Effector memory CD8-positive, alpha-beta T cell (primary cell): ENCODE measurements at places on chromosomes 1 and 21.

GRCh38 chr21:25691976-25692375 lies 42.7 kb downstream of the ATP5PF start:
- DNase-seq = no peak

DNA sequence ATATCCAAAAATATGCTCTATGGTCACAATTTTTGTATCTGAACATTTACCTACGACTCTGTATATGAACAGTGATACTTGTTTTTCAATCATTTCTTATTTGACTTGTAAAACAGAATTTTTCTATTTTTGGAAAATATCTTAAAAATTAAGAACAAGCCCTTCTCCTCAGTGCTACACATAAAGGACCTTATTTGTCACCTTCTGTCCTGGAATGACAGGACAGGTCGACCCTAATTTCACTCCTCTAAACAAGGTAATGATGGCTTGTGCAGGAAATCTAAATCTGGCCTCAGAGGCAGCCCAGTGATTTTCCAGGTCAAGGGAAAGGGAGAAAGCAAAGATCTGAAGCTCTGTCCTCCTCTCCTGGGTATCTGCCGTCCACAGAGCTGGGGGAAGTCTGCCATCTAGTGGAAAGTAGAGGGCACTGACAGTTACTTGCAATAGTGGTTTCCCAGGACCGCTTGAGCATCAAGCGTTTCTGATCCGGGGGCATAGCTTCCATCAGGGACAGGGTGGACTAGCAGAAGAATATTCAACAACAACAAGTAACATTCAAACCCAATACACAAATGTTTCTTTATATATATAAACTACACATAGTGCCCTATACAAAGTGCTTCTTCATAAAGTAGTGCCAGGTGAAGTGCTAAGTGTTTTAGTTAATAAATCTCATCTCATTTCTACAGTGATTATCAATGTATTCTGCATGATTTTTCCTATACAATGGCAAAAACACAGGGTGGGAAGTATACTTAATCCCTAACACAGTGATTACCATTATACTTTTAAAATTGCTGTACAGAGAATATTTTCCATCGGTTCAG lies 74.6 kb downstream of the SLC25A24 start:
- peak; percentile 67 for DNase-seq

DNA sequence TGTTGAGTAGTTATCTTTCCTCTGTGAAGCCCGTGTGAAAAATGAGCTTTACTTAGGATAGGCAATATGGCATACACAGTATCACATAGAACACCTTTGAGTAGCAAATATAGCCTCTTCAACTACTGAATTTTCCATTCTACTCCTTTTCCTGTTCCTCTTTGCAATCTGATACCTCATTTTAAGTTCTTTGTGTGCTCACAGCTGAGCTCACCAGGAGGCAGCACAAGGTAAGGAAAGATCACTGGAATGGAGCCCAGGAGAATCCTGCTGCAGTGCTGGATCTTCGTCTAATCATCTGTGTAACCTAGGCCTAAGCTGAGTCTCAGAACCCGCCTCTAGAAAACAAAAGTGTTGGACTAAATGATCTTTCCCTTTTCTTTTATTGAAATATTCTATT lies 171.0 kb downstream of the LRRC40 start:
- DNase-seq = no peak

DNA sequence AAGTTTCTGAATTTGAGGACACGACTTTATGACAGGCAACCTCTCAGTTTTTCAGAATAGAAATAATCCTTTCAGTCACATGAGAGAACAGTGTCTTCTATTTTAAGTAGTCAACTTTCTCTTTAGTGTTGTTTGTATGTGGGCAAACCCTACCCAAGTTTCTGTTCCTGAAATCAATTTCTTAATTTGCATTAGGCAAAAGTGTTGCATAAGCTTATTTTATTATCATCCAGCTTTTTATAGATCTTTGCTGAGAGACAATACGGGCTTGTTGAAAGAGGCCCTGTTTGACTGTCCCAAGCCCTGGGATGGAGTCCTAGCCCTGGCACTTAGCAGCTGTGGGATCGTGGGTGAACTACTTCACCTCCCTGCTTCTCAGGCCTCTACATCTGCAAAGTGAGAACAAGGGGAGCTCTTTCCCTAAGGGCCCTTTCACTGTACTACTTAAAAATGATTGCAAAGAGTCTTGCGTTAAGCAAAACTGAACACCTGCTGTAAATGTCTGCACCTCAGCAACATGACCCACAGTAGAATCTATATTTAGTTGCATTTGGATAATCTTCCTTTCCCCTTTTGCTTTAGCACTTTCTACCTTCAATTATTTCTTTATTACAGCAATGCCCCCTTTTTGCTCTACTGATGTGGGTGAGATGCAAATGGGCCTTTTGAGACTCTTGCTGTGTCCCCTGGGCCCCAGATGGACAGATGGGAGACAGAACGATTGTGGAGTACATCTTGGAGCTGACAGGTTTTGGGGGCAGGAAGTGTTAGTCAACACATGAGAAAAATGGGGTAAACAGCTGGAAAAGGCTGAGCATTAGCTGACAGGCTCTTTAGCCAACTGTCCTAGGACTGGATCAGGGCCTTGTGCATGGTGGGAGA lies 41.0 kb upstream of the SCAF4 start:
- no peak for DNase-seq

- no peak for DNase-seq
These were observed 41.1 kb upstream of the IL19 start for GRCh38 chr1:206729507-206729906.

DNA sequence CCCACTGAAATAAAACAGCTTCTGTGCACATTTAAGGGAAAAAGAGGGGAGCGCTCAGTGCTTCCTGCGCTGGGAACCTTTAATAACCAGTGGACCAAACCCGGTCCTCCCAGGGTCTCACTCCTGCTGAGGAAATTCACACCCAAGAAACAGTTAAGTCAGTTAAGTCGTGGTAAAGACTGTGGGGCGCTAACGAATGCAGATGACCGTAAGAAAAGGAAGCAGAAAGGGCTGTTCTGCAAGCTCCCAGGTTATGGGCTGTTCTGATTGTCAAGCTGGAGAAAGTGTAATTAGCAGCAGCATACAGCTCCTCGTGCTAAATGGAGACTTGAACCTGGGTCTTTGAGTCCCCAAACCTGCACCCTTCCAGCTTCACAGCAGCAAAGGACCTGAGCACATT lies 536.6 kb downstream of the NPHP4 start:
- DNase-seq = no peak

DNA sequence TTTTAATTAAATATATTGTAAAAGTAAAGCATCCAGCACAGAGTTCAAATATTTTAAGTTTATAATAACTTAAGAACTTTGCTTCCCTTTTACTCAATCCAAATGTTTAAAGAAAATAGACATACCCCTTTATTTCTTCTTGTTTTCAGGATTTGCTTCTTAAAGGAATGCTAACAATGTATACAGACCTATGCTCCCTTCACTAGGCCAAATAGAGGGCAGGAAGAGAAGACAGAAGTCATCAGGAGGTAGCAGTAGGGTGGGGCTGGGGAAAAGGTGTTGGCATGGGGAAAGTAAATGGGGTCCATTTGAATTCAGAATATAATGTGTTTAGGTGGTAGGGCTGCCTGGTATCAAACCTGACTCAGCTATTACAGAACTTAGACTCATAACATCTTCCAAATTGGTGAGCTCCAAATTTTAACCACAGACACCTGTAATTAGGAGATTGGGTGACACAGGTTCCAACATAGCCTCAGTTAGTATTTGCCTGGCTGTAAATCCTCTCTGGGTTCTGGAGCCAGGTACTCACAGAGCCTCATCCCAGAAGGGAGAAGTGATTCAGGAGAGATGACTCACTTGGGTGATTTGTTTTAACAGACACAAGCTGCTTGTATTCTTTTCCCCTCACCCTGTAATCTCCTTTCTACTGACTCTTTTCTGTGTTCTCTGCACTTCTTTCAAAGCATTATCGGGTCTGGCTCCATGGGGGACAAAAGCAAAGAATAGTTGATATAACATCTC lies 60.1 kb upstream of the DUSP10 start:
- DNase-seq = no peak

GRCh38 chr21:35509001-35509704 lies 460.1 kb upstream of the RUNX1 start:
- DNase-seq = no peak

GRCh38 chr21:43985690-43986251 lies 26.3 kb upstream of the TRAPPC10 start:
- no peak for DNase-seq

GRCh38 chr1:193434319-193434718 lies 247.9 kb upstream of the B3GALT2 start:
- no peak for DNase-seq

DNA sequence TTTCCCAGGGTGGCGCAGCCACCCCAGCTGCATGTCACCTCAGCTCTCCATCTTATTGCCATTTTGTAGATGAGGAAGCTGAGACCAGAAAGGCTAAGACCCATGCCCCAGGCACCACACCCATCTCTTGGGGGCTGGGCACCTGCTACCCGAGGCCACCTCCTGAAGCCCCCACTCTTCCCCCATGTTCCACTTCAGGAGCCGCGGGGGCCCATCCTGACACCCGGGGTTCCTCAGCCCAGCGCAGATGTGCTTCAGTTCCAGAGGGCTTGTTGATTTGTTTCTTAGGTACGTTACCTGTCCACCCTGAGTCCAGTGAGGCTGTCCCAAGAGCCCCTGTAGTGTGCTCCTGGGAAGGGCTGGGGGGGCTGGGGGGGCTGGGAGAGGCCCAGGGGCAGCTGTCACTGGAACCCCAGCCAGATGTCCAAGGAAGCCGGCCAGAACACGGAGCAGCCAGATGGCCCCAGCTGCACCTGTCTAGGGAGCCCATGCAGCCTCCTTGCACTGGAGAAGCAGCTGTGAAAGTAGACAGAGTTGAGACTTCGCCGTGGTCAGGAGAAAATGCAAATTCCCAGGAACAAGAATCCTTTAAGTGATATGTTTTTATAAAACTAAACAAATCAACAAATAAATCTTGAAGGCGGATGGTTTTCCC lies 17.1 kb upstream of the CCDC27 start:
- DNase-seq = no peak

- DNase-seq = no peak
These were observed 13.2 kb upstream of the SDHB start for GRCh38 chr1:17067069-17067426.

DNA sequence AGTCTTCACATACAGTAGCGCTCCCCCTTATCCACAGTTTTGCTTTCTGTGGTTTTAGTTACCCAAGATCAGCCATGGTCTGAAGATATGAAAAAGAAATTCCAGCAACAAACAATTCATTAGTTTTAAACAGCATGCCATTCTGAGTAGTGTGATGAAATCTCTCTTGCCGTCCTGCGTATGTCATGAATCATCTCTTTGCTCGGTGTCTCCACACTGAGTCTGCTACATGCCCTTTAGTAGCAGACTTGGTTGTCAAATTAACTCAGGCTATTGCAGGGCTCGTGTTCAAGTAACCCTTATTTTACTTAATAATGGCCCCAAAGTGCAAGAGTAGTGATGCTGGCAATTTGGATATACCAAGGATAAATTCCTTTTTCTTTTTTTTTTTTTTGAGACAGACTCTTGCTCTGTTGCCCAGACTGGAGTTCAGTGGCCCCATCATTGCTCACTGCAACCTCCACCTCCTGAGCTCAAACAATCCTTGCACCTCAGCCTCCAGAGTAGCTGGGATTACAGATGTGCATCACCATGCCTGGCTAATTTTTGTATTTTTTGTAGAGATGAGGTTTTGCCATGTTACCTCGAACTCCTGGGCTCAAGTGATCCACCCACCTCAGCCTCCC lies 22.6 kb downstream of the PHACTR4 start:
- DNase-seq = no peak

- DNase-seq = no peak
These were observed 26.3 kb downstream of the PLPP3 start for GRCh38 chr1:56553046-56553445.

DNA sequence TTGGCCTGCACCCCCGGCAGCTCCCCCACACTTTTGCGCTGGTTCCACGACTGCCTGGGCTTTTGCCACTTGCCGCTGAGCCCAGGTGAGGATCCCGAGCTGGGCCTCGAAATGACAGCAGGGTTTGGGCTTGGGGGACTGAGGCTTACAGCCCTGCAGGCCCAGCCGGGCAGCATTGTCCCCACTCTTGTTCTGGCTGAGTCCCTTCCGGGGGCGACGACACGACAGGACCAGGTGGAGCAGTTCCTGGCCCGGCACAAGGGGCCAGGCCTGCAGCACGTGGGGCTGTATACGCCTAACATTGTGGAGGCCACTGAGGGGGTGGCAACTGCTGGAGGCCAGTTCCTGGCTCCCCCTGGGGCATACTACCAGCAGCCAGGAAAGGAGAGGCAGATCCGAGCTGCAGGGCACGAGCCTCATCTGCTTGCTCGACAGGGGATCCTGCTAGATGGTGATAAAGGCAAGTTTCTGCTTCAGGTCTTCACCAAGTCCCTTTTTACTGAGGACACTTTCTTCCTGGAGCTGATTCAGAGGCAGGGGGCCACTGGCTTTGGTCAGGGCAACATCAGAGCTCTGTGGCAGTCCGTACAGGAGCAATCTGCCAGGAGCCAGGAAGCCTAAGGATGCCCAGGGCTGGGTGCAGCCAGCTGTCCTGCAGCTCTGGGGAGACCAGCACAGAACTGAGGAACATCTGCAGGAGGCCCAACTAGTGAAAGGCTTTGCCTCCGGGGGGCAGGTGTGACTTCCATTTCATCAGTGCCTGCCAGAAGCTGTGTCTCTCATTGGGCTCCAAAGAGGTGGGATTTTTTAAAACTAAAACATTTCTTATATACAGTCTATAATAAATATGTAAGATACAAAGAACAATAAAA lies 1.2 kb downstream of the HPDL start:
- no peak for DNase-seq

DNA sequence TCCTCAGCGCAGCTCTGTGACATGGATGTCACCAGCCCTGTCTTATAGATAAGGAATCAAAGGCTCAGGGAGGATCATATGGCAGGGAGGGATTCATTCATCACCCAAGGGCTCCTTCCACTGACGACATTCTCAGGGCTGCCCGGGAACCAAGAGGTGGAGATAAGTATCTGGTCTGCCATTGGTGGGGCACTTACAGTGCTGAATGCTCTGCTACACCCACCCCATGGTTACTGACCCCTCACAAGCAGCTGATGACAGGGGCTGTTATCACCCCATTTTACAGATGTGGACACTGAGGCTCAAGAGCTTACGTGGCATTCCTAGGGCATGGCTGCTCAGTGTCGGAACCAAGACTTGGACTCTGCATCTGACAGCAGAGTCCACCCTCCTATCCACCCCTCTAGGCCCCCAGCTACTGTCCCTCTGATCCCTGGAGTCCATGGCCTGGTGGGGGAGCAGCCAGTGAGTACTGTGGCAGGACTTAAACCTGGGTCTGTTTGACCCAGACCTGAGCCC lies 155.1 kb downstream of the PTPRU start:
- no peak for DNase-seq

- DNase-seq = no peak
These were observed 167.3 kb upstream of the C8B start for GRCh38 chr1:57132993-57133622.

GRCh38 chr1:29635501-29636263 lies 399.4 kb downstream of the PTPRU start:
- DNase-seq = no peak
